Right cardiac atrium (tissue), 5 donors: ENCODE measurements at places on chromosomes 3 and 15.
A peak's percentile ranks its signal among the peaks of the same experiment; 100 is the strongest.

GRCh38 chr15:66862111-66862939 lies 160.3 kb downstream of the SMAD6 start:
- no peak for DNase-seq

DNA sequence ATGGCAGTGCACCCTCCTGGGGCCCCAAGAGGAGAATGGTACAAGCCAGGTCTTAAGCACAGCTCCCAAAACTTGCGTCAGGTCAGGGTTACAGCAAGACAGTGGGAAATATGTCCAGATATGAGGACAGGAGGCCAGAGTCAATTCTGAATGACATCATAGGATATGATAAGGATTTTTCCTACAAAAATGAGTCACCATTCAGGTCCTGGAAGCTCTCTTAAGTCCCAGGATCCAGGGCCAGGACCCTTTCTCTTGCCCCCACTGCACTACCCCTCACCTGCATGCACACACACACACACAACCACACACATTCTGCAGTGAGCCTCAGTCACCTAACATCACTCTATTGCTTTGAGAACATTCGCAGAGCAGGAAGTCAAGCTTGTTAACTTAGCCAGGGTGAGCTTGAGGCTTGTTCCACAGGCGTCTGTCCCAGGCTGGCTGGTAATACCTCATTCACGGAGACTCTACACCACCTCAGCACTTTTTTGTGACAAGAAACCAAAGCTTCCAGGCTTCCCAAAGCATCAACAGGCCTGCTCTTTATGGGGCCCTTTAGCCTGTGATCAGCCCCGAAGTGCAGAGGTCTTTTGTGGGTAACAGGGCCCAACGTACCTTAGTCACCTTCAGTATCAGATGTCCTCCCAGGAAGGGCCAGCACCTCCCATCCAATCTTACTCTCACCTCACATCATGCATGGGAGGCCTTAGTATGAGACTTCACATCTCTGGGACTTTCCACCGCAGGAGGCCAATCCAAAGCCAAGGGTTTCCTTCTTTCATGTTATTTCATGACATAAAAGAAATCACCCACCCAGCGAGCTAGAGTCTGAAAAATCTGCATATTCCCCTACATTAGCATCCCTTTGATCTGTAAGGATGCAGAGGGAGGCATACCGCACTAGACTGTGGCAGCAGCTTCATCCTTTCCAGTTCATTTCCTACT lies 74.0 kb upstream of the LIPC start:
- DNase-seq, result no peak

GRCh38 chr15:36761132-36761847 lies 181.9 kb downstream of the CDIN1 start:
- DNase-seq, result no peak

DNA sequence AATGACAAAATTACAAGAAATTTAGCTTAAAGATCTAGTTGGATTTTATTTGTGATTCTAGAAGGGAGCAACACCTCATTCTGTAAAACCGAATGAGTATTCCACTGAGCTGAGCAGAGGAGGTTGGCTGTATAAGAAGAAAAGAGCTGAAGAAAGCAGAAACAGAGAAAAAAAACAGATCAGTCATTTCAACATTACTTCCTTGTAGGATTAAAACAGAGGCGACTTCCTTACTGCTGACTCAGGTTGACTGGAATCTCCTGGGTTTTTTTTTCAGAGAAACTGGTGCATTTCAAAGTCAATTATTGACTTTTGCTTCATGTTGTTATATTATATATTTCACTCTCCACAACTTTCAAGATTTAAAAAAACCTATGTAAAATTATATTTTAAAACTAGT lies 368.1 kb upstream of the UBE2E2 start:
- DNase-seq, result no peak

- DNase-seq, result peak; percentile 61
Observed at GRCh38 chr15:74725225-74725774, at the start of gene CYP1A1. Gene CYP1A1 (minus strand): TSS chr15:74725528. CDS start chr15:74723097, 2,431 bp downstream.

DNA sequence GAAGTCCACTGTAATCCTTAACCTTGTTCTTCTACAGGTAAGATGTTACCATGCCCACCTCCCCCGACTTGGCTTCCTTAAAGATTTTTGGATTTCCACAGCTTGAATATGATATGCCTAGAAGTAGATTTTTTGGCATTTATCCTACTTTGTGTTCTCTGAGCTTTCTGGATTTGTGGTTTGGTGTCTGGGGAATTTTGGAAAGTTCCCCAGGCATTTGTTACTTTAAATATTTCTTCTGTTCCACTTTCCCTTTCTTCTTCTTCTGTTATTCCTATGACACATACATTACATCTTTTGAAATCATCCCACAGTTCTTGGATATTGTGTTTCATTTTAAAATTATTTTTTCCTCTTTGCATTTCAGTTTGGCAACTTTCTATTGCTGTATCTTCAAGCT lies 122.1 kb upstream of the TMEM108 start:
- DNase-seq, result no peak

DNA sequence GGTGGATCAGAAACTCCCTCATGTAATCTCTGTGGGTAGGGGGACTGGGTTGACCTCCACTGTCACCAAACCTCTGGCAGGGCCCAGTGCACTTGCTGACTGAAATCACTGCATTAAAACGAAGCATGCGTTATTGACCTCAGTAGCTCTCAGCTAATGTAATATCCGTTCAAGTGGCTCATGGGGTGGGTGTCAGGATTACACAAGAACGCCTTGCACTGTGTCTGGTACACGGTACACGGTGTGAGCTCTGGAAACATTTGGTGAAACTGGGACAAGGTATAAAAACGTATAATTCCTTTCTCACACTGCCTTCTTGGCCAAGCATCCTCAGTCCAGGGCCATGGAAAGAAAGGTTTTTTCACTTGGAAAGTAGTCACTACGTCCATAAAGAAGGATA lies 11.9 kb downstream of the LRTM1 start:
- DNase-seq, result no peak

DNA sequence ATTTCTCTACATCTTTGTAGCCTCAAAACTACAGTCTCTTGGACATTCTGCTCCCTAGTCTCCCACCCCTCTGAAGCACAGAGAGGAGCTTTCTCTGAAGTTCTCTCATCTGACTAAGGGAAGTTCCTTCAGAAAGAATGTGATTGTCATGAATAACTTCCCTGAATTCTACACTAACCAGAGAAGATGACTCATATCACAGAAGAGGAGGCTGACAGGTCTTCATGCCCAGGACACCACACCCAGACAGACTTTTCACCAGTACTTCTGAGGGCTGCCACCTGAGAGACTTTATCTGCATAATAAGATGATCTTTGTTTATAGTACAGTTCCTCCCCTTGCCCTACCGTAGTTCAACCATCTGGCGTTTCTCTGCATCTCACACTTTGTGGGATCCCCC lies 52.8 kb downstream of the CDIN1 start:
- no peak for DNase-seq

- no peak for DNase-seq
Observed at GRCh38 chr3:32180141-32180784, 58.2 kb upstream of the CMTM8 start.

DNA sequence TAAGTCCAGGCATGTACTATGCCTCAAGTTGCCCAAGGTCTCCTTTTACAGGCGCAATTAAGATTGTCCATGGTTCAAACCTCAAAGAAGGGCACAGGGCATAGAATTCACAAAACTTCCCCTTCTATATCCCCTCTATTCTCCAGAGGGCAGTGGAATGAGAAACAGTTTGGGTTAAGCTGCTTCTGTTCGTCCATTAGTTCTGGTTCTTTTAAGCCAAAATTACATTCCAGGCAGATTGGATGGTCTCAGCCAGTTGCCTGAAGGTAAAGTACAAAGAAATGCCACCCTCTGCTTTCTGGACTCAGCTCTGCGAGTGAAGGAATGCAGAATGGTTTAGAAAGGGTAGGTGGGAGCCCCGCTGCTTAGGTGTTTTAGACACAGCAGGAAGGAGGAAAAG lies 200.7 kb downstream of the GREM1 start:
- DNase-seq, result no peak

GRCh38 chr3:181956122-181956521 lies 244.4 kb downstream of the SOX2 start:
- no peak for DNase-seq

GRCh38 chr3:193563426-193563825 lies 8.7 kb upstream of the ATP13A4 start:
- DNase-seq, result no peak

- no peak for DNase-seq
Observed at GRCh38 chr3:148202386-148202785, 495.3 kb upstream of the AGTR1 start.

GRCh38 chr3:112676659-112677234 lies 35.8 kb upstream of the CCDC80 start:
- DNase-seq, result peak; percentile 61

- DNase-seq, result no peak
Observed at GRCh38 chr3:191280111-191280510, 49.1 kb upstream of the CCDC50 start.

GRCh38 chr3:136120373-136121348 lies 75.5 kb downstream of the MSL2 start:
- DNase-seq, result no peak

DNA sequence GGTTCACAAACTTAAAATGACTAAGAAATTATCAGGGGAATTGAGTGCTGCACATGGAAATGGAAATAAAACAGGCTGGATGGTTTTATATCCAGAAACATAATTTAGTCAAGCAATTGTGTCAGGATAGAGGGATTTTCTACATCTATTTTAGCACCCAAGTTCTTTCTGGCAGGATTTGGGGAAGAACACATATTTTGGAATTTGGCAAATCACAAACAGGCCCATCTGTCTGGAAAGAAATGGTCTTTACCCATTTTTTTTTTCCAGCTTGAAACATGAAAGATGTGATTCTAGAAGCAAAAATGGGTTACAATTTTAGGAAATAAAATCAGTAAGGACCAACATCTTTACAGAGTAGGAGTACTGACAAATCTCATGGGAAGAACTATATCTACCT lies 14.4 kb upstream of the UNC13C start:
- no peak for DNase-seq

GRCh38 chr15:80736560-80736959 lies 41.5 kb downstream of the ABHD17C start:
- DNase-seq, result no peak

DNA sequence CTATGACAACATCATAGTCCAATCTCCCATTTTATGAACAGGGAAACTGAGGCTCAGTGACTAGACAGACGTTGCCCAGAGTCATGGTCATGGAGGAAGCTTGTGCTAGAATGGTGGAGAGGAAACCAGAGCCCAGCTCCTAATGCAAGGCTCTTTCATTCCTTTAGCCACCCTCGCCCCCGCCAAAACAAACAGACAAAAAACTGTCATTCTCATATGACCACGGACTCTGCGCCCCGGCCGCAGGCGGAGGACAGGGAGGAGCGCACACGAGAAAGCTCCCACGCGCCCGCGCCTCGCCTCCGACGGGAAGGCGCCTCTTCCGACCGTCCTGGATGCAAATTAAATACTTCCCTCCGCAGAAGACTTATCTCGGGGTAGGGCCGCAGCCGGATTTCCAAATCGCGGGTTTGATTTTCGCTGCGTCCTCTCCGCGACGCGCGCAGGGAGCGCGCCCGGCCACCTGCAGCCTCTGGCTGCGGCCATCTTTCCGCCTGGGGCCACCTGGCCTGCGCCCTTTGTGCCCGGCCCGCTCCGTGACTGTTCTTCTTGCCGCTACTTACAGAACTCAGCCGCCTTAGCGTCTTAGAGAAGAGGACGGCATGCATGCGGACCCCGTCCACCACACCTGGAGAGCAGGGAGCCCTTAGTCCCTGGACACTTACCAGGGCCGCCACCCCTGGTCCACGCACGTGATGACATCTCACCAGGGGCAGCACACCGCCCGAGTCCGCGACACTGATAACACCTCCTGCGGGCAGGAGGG lies 670 bp upstream of the ATP13A3 start:
- DNase-seq, result peak; percentile 79

DNA sequence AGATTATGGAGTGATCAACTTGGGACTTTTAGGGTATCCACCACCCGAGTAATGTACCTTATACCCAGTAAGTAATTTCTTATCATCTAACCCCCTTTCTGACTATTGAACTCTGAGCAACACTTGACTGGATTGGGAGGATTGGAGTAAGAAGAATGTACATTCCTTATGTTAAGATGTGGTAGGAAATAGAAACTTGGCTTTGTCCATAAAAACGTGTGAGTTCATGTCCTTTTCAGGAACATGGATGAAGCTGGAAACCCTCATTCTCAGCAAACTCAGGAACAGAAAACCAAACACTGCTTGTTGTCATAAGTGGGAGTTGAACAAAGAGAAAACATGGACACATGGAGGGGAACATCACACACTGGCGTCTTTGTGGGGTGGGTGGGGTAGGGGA lies 112.3 kb downstream of the PTPRG start:
- no peak for DNase-seq

DNA sequence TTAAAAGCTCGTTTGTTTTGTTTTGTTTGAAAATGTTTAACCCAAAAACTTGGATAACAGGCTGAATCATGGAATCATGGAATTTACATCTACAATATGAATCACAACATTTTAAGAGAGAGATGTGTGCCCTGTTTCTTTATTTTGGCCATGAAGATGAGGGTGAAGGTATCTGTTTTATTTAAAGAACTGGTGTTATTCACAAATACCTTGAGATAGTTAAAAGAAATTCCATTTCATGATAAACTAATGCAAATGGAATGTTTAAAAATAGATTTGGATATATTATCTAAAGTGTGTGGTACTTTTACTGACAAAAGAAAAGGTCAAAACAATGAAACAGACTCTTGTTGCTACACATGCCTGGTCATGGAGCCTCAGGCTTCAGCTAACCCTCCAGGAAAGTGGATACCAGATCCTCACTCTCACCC lies 486.0 kb upstream of the CFAP20DC start:
- no peak for DNase-seq

DNA sequence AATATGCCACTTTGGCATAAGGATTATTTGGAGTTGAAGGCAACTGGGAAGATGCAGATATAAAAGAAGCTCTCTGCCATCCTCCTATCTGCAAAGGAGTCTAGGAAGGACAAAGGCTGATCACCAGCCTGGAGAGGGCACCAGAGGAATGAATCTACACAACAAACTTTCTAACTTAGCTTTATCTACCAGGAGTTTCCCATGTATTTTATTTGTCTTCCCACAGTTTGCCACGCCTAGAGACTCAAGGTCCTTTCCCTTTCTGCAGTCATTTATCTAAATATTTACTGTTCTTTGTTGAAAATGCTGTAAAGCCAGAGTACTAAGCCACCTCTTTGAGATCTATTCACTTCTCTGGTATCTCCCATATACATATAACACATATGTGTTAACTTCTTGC lies 32.2 kb downstream of the GPR176 start:
- no peak for DNase-seq

DNA sequence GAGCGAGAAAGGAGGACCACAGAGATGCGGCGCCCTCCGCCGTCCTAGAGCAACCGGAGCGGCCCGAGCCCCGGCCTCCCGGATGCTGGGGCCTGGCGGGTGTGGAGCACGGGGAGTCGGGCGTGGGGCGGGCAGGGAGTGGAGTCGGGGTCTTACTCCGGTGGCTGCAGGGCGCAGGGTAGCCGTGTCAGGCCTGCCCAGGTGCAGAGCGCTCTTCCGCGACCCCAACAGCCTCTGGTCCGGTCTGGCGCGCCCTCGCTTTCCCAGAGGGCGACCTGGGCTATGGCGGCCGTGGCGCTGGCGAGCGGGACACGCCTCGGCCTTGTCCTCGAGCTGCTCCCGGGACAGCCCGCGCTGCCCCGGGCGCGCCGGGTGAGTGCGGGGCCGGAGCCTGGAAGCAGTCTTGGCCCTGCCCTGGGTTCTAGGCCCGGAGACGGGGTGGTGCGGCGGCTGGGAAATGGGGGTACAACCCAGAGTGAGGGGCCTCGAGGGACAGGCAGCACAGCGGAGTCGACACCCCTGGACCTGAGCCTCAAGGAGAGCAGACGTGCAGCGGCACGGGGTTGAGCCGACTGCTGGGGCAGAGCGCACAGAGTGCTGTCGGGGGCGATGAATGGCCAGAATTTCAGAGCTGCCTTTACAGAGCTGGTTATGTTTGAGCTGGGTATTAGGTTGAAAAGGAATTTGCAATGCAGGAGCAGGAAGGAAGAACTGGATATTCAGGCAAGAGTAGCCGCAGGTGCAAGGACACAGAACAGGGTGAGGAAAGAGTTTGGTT lies at the start of gene ZNF662:
Gene ZNF662 (plus strand): TSS at position 73 of the 778 bp plus-strand sequence. CDS start 1,973 bp downstream, outside the sequence.
- peak; percentile 85 for DNase-seq
